Kidney capillary endothelial cell (primary cell): ENCODE measurements at places on chromosomes 7 and 10.

DNA sequence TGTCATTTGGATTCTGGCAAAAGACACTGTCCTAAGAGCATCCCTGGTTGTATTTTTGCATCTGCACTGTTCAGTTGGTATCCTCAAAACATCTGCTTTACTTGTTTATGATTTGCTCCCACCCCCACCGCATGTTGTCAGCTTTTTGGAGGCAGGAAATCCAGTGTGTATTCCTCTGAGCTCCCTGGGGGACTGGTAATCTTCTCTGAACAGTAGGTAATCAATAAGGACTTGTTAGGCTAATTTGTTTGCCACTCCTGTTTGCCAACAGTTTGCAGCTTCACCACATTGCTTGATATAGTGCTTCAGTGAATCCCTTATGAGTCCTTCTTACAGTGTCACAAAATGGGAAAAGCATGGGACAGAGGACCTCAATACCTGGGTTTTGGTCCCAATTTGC, 49.1 kb downstream of the FEZF1 start:
- no peak for DNase-seq

GRCh38 chr7:134811765-134812164, 32.3 kb downstream of the CALD1 start:
- DNase-seq, result no peak

DNA sequence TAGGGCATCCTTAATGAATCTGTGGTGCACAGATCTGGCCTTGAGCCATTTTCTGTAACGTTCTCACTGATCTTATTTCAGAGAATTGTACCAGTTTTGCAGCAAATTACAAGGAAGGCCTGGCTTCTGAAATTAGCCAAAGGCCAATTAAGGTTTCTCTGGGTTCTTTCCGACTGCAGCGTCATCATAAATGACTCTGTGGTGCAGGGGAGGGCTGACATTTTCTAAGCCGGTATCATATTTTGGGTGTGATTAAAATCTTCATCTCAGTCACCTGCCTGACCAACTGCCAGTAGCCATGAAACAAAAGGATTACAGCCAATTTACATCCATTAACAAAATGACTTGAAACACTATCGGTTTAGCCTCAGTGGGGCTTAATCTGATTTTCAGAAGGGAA, 363.7 kb downstream of the ADRA2A start:
- DNase-seq, result no peak

GRCh38 chr7:144937199-144937598, 101.3 kb upstream of the TPK1 start:
- DNase-seq, result no peak

DNA sequence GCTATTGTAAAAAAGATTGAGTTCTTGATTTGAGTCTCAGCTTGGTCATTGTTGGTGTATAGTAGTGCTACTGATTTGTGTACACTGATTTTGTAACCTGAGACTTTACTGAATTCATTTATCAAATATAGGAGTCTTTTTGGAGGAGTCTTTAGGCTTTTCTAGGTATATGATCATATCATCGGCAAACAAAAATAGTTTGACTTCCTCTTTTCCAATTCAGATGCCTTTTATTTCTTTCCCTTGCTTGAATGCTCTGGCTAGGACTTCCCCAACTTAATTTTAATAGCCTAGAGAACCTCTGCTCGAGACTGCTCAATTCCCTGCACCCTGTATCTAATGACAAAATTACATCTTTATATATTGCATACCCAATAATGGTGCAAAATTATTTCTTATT, 154.4 kb downstream of the CCDC7 start:
- DNase-seq, result no peak

DNA sequence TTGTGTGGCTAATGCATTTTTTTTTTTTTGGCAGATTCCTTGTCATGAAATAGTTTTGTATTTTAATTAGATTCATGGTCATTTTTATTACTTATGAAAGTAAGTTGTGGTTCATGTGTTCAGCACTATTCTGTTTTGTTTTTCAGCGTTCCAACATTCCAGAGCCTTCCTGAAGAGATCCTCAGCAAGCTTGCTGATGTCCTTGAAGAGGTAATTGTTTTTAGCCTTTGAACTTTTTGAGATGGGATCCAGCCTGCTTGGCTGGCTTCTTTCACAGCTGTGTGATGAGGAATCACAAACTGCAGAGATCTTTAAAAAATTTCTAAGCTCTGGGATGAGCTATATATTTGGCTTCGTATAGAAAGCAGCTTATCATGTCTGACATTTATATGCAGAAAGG, 208.0 kb upstream of the CSTF2T start:
- DNase-seq, result no peak

GRCh38 chr7:38574086-38574485, 57.1 kb downstream of the AMPH start:
- no peak for DNase-seq

DNA sequence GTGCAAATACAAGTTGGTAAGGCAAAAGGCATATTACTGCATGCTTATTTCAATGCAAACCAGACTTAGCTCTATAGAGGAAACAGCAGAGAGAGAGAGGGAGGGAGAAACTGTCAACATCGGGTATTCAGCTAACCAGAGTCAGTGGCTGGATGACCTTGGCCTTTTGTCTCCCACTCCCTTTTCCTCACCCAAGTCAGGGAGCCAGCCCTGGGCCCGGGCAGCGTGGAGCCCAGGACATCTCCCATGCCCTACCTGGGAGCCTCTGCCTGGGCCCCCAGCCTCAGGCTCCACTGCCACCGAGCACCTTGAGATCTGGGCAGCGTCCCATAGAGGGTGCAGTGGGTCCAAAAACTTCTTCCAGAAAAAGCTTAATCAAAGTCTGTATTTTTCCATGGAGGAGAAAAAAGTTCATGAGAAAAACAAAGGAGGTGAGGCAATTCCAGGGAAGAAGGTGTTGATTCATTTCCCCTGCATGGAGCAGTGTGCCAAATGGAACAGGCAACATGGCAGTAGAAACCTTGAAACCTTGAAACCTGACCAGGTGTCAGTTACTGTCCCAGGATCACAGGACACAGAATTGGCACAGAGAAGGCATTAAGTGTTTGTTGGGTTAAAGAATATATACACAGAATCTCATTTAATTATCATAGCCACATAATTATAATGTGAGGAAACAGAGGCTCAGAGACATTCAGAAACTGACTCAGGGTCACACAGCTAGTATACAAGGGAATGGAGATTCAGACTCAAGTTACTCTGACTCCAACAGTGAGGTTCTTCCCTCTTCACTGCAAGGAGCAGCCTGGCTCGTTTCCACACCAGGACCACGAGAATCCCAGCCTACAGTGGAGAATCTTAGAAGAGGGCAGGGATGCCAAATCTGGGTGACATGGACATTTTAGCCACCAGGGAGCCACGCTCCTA, 5.8 kb upstream of the NCOA4 start:
- DNase-seq, result peak; percentile 37

GRCh38 chr7:99133766-99134564, 9.9 kb downstream of the SMURF1 start:
- no peak for DNase-seq

GRCh38 chr10:1249142-1249920, 193.1 kb downstream of the WDR37 start:
- DNase-seq, result no peak

DNA sequence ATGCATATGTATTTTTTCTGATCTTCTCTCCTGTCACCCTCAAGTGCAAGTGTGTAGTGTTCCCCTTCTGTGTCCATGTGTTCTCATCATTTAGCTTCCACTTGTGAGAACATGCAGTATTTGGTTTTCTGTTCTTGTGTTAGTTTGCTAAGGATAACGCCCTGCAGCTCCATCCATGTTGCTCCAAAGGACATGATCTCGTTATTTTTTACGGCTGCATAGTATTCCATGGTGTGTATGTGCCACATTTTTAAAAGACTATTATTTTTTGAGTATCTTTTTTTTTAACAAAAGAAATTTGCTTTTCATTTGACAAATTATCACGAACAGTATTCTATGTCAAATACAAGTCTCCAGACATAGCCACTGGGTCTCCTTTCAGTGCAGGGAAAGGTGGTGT, 110.1 kb upstream of the ZNF746 start:
- DNase-seq, result no peak

DNA sequence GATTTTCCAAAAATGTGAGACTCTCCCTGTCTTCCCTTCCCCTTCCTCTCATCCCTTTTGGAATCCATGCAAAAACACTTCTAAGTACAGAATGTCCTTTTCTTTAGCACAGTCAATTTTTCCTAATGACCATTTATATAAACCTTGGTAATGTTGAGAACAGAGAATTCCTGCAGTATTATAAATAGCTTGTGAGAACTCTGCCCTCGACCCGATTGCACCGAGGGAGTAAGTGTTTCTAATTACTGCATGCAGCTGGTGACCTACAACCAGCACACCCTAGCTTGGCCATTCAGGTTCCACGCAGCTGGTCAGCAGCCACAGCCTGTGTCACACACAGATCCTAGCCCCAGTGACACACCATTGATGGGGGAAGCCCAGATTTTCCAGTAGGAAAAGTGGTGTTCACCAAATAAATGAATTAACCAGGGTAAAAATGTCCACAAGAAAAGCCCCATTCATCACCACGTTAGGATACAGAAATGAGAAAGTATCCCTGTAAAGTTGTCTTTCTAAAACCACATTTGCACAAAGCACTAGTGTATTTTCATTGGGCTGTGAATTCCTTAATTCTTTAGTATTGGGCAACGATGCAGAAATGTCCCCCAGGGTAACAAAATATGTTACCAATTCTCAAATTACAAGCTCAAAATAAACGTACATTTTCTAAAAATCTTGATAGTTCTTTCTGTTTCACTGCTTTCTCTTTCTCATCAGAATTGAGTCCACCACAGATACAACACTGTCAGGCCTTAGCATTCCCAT, 499.0 kb upstream of the KLF6 start:
- no peak for DNase-seq

DNA sequence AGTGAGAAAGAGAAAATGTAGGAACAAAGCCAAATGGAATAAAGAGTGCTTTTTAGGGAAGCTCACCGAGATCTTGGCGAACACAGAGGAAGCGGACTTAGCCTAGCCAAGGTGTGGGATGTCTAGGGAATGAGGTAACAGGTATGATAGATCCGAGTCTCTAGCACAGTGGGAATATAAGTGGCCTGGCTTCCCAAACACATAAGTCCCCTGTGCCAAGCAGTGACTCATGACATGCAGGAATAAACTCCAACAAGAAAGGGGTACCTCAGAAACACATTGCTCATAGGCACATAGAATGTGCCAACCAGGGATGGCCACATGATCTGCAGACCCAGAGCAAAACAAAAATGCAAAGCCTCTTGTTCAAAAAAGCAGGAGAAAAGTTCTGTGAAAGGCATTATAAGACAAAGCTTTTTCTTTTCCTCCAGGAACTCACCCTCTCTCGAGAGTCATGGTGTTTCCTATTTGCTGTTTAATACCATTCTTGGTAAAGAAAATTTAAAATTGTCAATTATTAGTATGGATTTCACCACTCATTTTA, 542.5 kb downstream of the GATA3 start:
- no peak for DNase-seq

DNA sequence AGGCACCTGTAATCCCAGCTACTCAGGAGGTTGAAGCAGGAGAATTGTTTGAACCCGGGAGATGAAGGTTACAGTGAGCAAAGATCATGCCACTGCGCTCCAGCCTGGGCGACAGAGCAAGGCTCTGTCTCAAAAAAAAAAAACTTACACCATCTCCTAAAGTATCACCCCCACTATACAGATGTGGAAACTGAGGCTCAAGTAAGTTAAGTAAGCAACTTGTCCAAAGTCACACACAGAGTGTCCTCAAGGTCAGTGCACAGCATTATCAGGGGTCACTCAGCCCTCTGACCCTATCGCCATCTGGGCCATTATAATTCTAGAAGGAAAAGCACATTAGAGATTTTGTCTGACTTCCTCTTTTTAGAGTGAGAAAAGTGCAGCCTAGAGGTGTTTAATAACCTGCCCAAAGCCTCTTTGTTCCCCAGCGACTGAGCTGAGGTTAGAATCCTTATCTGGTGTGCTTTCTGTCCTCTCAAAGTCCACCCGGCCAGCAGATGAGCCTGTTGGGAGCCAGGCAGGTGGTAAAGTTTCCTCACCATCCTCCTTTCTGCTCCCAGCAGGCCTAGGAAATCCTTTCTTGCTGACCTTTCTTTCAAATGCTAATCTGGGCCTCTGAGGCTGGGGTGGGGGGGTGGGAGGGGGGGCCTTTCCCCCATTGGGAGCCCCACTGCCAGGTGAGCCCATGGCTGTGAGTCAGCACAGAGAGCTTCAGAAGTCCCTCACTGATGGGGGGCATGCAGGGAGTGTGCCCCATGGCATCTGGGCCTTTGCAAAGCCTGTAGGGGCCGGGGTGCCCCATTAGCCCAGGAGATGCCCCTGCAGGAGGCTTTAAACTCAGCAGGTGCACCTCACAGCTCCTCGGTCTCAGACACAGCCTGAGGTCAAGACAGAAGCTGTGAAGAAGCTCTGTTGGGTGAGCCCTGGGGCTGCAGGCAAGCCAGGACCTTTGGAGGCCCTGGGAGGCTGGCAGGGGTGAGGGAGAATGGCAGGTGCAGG, 12.0 kb upstream of the KCNMA1 start:
- DNase-seq, result no peak

GRCh38 chr10:31146491-31147209, 115.0 kb upstream of the ZNF438 start:
- DNase-seq, result peak; percentile 71
